Stimulated activated naive CD8-positive, alpha-beta T cell treated with anti-CD3 and anti-CD28 coated beads, Interleukin-15, amount 100 ng/mL, for 72 hours (primary cell): ENCODE measurements at places on chromosomes 7 and 10.

DNA sequence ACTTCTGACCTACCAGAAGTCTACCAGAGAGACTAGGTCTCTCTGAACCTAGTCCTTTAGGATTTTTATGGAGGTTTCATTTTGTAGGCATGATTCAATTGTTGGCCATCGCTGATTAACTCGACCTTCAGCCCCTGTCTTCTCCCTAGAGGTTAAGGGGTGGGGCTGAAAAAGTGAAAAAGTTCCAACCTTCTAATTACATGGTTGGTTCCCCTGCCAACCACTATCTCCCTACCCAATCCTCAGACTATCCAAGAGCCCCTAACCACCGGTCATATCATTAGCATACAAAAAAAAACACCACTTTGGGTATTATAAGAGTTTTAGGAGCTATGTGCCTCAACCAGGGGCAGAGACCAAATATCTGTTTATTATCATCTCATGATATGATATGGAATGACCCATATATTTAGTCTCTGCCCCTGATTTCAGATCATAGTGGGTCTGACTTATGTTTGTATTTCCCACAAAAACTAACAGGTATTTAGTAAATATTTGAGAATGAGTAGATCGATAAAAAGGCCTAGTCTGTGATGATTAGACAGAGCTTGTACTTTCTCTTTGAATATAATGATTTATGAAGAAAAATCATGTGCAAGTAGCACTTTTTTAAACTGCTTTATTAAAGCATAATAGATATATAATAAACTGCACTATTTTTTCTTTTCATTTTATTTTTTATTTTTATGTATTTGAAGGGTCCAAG, 35.8 kb downstream of the DNAJC9 start:
- no peak for DNase-seq

DNA sequence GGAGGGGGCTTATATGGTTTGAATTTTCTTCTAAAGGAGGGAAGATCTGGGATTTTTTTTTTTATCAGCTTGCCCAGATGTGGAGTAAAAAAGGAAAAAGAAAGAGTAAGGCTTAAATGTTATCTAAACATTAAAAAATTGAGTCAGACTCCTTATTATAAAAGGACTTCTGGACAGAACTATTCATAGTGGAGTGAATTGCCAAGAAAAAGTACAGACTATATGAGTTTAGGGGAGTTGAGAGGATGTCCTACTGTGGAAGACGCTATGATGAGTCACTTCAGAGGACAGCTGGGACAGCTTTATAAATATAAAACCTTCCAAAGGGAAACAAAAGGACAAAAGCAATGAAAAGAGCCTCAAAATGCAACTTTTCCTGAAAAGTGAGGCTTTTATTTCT, 73.0 kb downstream of the TFPI2 start:
- no peak for DNase-seq

DNA sequence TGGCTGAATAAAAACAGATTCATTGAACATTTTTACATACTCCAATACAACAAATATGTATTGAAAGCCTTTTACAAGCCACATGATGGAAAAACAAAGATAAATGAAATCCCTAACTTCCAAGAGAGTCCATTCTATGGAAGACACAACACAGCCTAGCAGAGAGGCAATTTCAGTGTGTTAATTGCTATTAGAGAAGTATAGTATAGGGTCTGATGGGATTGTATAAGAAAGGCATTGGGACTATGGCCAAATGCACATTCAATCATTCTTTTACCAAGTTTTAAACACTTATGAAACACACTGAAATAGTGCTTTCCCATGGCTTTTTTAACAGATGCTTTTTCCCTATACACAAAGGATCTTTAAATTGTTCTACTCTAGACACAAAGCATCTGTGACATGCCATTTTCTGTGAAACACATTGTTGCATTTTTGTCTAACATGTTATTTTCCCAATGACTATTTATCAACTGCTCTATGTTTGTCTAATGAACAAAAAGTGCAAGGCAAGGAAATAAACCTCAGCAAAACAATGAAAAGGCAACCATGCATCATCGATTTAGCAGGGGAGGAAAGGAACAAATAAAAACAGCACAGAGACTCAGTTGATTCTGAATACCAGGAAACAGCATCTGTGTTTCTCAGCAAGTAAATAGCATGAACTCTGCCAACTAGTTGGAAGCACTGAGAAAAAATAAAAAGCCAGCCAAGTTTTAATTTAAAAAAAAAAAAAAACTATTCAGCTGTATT, 42.4 kb upstream of the PHYHIPL start:
- no peak for DNase-seq

DNA sequence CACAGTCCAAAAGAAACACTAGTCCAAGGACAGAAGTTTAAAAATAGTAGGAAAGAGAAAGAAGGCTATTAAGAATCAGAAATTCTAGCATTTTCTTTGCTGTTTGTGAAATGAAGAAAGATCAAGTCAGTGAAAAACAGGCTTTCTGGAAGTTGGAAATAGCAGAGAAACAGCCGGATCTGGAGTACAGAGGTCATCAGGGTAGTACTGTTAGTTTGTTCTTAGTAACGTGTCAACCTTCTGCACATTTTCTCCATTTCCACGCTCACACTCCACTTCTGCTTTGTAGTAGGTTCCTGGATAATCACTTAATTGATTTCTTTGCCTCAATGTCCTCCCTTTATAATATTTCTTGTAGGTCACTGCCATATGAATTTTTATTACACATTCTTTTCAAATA, 322.6 kb downstream of the PCLO start:
- DNase-seq = no peak

GRCh38 chr10:79239275-79239779, 107.9 kb upstream of the PPIF start:
- DNase-seq = no peak

- no peak for DNase-seq
These were observed 840 bp upstream of the ATP6V0A4 start for GRCh38 chr7:138798836-138799235.

DNA sequence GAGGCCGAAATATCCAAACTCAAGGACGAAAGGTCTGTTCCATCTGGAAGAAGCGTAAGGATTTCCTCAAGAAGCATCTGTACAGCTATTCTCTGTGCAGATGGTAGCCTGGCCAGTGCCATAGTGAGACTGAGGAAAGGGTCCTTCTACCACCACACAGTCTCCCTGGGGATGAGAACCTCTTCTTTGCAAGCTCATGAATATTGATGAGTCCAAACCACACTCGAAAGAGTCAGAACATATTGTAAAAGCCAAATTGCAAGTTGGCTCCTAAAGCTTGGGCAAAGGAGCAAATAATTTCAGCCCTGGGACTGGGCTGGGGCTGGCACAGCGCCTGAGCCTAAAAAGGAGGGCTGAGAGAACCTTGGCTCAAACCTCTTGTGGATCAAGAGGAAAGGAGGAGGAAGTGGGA, 66.1 kb upstream of the PIP4K2A start:
- no peak for DNase-seq

GRCh38 chr7:22082553-22082885, 136.8 kb upstream of the CDCA7L start:
- DNase-seq = no peak

DNA sequence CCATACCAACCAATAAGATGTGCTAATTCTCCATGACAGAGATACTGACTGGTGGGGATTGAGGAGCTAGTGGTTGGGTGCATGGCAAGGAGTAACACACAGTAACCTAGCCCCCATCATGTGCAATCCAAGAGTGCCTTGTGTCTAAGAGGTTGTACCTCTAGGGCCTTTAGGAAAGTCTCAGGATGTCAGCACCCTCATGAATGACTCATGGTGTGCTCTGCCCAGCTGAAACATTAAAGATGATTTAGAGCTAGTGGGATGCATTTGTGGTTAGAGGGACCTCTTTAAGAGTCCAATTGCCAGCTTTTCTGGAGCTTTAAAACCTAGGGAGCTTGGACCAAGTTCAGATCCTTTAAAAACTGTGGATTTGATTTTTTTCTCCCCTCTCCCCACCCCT, 181.1 kb downstream of the HERPUD2 start:
- no peak for DNase-seq

DNA sequence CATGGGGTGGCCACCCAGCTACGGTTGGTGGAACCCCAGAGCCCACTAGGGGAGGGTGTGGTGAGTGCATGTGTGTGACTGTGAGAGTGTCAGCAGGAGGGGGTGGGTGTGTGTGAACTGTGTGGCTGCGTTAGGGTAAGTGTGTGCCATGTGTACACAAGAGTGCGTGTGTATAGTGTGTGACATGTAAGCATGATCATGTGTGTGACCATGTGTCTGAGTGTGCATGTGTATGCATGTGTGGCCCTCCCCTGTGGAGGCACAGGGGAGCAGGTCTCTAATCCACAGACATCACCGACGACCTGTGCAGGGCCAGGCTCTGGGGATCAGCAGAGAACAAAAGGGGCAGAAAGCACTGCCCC, 3.5 kb upstream of the CFAP46 start:
- DNase-seq = no peak

DNA sequence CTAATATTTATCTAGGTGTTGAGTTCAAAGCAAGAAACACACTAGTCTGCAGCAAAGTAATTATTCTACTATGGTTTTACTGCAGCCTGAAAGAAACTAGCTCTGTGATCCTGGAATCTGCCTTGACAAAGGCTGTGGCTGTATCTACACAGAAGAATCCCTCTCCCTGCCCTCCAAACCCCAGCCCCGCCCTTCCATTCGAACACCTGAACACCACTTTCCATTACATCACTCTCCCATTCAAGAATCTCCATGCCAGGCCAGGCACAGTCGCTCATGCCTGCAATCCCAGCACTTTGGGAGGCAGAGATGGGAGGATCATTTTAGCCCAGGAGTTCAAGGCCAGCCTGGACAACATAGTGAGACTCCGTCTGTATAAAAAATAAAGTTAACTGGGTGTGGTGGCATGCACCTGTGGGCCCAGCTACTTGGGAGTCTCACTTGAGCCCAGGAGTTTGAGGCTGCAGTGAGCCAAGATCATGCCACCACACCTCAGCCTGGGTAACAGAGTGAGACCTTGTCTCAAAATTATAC, 23.3 kb downstream of the LRRC20 start:
- no peak for DNase-seq

DNA sequence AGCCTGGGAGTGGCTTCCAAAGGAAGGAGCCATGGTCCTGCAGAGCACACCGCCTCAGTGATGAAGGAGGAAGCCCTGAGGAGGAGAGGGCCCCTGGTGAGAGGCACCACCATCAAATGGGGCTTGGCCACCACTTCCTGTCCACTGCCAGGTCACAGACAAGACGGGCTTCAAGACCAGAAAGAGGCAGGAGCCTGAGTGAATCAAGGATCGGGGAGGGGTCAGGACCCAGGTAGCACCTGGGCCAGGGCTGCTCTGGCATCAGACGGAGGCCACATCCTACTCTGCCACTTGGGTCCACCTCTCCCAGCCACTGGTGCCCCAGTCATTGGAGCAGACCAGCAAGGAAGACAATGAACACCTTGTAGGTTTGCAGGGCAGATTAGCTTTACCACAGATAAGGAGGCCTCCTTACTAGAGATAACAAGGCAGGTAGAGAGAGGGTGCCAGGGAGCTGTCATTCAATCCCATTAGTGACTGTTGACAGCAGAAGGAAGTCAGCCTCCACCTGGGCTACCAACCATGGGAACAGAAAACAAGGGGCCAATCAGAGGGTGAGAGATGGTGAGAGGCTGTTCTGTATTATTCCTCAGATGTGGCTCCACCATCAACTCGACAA, 143.4 kb downstream of the TNS3 start:
- DNase-seq = no peak

DNA sequence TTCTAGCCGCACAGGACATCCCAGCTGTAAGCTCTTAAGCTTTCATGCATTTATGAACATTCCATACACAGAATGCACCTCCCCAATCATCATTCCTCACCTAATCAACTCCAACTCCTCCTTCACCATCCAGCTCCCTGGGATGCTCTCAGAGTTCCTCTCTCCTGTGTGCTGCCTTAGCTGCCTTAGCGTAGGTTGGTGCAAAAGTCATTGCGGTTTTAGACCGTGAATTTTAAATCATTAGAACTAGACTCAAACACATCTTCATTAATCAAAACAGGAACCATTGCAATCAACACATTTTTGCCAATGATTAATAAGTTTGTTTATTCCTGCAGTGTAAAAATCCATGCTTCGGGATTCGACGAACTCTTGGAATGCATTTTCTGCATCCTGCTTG, 159.9 kb upstream of the CDCA7L start:
- DNase-seq = no peak

DNA sequence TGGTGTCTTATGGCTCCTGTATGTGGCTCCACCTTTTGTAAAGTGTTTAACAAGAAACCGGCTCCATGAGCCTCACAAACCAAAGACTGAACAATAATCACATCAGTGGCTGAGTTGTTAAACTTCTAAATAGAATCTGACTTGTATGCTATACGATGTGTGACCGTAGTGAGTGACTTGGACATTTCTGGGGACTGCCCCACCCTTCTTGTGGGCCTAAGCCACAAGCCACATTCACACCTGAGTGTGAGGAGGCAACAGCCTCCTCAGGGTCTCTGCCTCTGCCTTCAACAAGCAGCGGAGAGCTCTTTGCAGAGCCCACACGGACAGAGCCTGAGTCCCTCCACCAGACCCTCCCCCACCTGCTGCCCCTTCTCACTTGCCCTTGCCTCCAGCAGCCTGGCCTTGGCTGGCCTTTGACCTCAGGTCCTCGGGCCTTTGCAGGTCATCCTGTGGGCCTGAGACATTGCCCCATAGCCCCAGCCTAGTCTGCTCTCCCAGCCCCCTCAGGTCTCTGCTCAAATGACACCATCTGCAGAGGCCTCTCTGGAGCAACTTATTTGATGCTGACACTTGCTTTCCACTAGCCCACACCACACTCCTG, 156.8 kb upstream of the TNS3 start:
- no peak for DNase-seq

GRCh38 chr7:48388911-48389310, 217.7 kb downstream of the ABCA13 start:
- no peak for DNase-seq

DNA sequence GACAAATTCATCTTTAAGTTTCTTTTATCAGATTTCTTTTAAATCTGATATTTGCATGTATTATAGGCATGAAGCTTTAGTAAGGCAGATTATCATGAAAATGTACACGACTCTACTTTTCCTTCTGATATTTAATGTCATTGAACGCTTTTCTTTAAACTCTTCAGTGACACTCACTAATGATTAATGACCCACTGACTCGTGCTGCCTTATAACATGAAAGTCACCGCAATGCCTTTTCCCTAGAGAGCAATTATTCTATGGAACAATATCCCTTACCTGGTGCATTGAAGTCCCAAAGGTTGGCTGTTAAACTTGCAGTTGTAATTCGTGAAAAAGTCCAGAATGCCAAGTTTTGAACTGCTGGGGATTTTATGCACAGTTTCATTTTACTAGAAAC, 33.4 kb upstream of the HGF start:
- no peak for DNase-seq

DNA sequence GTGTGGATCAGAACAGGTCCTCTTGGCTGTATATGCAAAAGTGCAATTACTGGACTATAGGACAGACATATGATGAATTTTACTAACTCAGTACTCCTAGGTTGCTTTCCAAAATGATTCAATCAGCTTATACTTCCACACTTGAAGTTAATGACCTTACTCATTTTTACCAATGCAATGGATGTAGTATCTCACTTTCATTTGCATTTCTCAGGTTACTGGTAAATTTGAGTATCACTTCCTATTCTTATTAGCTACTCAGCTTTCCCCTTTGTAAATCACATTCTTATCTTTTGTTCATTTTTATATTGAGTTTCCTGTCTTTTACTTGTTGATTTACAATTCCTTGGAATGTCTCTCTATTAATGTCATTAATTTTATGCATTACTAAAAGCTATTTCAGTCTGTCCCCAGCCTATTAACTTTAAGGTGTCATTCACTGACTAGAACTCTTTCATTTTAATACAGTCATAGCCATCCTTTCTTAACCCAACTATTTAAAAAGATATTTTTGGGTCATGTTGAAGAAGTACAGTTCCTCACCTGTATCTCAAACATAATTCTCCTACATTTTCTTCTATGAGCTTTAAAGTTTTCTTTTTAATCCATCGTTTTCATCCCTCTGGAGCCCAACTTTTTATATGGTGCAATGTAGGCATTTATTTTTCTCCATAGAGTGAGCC, 88.6 kb downstream of the VIM start:
- DNase-seq = no peak
